ENCODE measurements at places on chromosomes 6 and 20.

DNA sequence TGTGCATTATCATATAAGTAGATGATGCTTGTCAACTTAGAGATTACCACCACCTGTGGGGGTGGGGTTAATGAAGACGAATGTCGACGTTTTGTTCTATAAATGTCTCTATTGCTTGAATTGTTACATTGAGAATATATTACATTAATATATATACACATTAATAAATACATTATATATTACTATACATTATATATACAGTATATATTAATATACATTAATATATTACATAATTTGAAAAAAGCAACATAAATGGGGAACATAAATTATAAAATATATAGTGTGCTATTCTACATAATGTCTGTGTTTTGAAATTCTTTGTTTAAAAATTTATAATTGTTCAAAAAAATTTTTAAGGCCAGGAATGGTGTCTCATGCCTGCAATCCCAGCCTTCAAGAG lies 81.1 kb downstream of the ALDH8A1 start:
- DNase-seq, result no peak

DNA sequence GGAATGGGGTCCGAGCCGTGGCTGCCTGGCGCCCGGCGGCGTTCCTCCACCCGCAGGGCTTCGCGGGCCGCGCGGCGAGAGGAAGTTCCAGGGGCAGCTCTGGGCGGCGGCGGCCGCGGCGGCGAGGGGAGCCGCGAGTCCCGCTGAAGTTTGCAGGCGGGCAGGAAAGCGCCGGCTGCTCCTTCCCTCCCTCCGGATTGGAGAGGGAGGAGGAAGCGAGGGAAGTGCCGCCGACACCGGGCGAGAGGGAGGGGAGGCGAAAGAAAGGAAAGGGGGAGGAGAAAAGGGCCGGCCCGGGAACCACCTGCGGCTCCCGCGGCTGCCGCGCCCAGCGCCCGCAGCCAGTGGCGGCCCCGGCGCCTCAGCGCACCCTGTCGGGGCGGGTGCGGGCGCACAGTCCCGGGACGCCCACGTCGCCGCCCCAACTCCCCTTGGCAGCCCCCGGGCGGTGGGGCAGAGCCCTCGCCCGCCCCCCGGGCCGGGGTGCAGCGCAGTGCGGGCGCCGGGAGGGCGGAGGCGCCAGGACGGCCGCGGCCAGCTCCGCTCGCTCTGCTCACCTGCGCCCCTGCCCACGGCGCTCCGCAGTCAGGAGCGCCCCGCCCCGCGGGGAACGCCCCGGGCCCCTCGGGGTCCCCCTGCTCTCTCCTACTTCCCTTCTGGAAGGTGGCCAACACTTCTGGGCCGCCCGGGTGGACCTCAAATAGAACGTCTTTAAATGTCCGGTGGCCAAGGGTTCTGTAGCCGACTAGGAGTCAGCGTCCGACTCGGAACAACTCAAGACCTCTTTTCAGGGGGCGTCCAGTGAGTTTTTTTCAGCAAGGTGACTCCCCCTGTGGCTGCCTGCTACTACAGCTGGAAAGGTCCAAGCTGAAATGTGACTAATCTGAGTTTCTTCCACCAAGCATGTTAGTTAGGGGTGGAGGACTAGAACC lies 80.3 kb upstream of the CCDC28A start:
- DNase-seq, result peak; percentile 74

DNA sequence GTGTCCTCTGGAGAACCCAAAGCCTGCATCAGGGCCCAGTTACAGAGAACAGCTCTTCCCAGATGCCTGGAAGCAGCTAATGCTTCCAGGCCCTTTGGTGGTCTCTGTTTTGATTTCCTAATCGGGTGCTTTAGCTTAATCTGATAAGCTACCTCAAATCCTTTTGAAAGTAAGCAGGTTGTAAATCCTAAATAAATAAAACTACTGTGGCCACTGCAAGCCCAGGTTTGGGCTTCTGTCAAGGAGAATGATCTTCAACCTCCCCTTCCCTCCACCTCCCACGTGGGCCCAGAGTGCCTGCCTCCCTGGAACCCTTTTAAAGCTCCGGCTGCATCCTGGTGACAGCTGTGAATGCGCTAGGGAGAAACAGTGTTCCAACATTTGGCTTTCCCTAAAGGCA lies 25.2 kb upstream of the FYN start:
- DNase-seq, result no peak

DNA sequence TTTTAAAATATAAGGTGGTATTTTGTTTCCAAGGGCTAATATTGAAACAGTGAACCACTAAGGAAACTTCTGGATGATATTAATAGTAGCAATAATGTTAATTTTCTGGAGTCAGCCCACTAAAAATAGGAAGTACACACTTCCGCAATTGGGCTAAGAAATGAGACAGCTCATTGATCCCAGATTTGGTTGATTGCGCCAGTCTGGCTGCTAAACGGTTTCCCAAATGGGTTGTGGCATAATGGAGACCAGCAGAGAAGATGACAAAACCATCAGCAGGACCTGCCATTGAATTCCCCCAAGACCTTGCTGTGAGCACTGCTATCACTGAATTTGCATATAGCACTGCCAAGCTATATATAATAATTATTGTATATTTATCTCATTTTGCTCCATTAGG lies 71.2 kb upstream of the SGK1 start:
- DNase-seq, result no peak

DNA sequence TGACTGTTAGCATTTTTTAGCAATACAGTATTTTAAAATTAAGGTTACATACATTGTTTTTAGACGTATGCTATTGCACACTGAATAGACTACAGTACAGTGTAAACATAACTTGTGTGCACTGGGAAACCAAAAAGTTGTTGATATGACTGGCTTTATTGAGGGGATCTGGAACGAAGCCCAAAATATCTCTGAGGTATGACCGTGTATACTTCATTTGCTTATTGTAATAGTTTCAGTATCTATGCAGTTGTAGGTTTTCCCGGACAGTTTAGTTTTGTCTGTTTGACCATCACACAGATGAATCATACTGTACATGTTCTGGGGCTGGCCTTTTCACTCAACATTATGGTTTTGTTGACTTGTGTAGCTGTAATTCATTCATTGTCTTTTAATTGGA lies 6.9 kb upstream of the ZBTB12 start:
- peak; percentile 79 for DNase-seq

DNA sequence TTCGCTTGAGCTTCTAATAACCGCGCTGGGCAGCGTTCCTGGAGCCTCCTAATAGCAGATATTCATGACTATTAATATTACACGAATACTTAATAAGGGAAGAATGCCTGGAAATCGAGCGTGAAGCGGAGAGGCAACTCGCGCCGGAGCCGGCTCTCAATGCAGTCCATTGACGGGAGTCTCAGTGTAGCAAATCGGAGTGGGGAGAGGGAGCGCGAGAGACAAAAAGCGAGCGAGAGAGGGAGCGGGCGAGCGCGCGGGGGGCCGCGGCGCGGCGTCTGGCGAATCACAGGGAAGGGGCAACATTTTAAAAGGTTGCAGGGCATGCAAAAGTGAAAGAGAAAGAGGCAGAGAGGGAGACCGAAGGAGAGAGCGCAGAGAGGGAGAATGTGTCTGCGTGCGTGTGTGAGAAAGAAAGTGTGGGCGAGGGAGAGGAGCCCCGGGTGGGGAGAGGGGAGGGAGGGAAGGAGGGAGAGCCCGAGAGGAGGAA lies 2.9 kb downstream of the TFAP2A start:
- peak; percentile 59 for DNase-seq

DNA sequence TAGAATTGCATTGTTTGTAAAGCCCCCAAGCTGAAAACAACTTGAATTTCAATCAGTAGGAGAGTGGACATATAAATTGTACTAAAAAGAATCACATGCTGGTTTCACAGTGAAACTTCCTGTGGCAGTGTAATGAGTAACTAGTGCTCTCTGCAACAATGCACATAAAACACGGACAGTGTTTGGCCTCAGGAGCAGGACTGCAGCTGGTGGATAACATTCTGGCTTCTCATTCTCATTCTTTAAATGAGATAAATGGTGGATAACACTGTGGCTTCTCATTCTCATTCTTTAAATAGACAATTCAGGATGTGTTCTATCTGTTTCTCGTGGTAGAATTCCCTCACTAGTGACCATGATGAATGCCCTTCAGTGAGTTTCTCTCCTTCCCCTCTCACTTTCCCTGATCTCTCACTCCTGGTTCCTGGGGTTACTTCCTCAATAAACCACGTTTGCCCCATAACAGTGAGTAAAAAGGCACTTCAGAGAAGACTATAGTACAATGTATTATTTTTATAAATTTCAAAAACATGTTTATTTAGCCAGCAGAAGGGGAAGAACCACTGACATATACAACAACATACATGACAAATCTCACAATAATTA lies 59.9 kb downstream of the SLC22A2 start:
- DNase-seq, result peak; percentile 5

DNA sequence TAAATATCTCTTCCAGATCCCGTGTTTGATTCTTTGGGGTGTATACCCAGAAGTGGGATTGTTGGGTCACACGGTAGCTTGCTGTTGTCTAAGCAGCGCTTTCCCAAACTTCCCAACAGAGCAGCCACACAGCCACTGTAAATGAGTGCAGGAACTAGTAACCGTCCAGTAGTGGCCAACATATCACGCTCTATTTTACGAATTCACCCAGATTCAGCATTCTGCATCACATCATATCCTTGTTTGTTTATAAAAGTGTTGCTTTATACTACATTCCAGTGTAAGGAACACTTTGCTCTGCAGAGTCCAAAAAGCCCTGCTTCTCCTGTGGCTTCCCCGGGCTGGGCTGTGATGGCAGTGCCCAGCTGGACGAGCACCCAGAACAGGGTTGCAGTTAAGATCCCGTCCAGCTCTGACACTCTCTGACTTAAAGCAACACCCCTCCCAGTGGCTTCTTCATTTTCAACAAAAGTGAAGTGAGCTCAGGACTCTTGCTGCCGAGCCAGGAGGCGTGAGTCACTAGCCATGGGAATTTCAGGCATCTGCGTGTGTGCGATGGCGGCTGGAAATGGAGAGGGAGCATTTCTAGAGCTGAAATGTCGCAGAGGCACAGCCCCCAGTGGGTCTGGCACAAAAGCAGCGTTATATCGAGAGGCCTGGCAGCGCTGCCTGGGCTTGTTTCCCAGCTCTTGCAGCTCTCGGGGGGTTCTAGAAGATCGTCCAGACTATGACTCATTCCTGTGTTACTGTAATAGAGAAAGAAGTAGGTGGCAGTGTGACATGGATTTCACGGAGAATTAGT lies 216.3 kb upstream of the ECI2 start:
- peak; percentile 91 for DNase-seq

DNA sequence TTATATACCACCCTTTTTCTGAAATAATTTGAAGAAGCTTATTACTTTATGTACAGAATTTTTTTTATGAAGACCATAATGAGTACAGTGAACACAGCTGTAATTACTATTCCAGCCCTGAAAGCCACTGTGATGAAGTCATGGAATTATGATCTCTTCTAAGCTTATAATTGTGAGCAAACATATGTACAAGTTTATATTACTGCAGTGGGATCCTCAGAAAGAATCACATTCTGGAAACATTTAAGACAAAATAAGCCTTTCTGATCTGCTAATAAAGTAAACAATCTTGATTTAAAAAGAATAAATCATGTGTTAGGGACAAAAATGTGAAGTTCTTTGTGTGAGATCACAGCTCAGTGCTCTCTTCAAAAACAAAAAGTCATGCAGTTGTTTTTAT lies 560.4 kb downstream of the CD109 start:
- DNase-seq, result no peak

DNA sequence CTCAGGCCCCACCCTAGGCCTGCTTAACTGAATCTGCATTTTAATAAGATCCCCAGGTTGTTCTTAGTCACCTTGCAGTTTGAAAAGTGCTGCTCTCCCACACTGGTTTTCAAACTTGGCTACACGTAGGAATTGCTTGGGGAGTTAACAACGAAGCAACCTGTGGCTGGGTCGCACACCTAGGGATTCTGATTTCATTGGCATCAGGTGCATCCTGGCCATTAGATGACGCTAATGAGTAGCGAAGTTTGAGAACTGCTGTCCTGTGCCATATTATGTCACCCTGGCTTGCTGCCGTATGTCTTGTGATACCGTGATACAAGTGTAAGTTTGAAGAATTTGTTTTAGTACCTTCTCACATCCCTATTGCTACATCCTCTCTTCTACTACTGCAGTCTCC lies 28.2 kb upstream of the FUCA2 start:
- no peak for DNase-seq

DNA sequence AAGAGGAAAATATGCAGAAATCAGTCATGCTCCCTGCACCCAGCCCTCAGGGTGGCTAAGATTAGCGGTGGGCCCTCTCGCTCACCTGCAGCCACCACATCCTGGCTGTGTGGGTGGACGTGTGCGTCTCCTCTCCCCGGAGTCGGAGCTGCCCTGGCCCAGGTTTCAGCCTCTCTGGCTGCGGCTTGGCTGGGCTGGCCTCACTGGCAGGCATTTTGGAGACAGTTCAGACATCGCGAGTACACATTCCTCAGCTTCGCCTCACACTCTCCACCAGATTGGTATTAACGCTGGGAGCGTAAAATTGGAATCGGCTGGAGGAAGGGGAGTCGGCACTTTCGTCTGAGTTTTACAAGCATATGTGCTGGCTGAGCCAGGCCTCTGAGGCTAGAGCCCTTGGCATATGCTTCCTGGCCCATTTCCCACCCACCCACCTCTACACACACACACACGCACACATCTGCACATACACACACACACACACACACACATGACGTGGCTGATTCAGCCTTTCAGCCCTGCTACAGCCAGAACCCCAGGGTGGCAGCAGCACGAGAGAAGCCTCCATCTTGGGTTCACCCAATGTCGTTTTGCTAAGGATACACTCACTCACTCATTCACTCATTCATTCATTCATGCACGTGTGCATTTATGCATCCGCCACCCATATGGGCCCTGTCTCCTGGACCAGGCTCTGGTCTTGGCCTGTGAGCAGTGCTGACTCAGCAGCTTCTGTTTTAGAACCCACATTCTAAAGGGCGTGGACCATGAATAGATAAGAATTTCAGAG lies 42.9 kb downstream of the BCAS4 start:
- DNase-seq, result peak; percentile 60

GRCh38 chr6:138538390-138539031 lies 39.2 kb upstream of the NHSL1 start:
- peak; percentile 71 for DNase-seq

DNA sequence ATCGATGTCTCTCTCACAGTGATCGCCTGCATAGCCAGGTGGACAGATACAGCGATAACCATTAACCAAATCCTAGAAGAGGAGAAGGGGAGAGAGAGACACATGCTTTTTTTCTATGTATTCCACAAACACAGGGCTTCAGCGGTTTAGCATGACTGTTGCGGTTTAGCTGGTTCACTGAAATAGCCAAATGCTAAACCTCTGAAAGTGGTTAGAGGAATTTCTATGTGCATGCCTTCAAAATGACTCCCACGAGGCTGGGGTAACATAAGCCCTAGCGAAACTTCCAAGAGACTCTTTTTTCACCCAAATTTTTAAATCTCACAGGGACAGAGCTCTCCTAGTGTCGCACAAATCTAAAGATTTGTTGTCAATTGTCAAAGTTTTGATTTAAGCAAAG lies 25.1 kb downstream of the JAG1 start:
- DNase-seq, result peak; percentile 82

GRCh38 chr6:47375426-47375825 lies 65.7 kb upstream of the TNFRSF21 start:
- DNase-seq, result no peak

DNA sequence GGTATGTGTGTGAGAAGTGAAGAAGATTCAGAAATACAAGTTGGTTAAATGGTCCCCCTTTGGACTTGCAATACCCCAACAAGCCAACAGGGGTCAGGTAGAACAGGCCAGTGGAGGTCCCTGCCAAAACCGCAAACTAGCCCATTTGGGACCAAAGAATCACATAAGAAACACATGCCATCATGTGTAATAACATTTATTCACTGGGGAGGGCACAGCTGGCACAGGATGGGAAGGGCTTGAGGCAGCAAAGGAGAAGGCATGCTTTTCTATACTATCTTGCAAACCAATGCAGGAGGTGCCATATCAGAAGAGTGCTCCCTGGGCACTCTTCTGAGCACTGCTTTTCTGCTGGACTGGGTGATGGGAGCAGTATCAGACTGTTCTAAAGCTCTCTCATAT lies 116.1 kb upstream of the TRAF3IP2 start:
- peak; percentile 73 for DNase-seq
